H7 (cell line): ENCODE measurements at places on chromosomes 5 and 9.

GRCh38 chr9:81474125-81474524, 215.2 kb downstream of the TLE1 start:
- no peak for DNase-seq

DNA sequence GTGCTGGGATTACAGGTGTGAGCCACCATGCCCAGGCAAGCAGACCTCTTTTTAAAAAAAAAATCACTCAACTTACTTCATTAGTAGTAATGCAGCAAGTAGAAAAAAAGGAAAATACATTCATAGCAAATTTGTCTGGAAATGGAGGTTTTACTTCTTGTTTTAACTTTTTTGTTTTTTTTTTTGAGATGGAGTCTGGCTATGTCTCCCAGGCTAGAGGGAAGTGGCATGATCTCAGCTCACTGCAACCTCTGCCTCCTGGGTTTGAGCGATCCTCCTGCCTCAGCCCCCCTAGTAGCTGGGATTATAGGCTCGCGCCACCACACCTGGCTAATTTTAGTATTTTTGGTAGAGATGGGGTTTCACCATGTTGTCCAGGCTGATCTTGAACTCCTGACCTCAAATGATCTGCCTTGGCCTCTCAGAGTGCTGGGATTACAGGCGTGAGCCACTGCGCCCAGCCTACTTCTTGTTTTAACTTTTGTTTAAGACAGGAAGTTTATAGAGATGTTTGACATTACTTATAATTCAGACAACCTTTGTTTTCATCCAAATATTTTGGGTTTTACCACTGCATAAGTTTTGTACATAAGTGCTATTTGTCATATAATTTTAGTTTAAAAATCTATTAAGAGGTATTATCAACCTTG, 26.5 kb downstream of the UBE2R2 start:
- DNase-seq: no peak

- DNase-seq: no peak
These were observed 2.0 kb downstream of the RHOBTB3 start for GRCh38 chr5:95733107-95733665.

DNA sequence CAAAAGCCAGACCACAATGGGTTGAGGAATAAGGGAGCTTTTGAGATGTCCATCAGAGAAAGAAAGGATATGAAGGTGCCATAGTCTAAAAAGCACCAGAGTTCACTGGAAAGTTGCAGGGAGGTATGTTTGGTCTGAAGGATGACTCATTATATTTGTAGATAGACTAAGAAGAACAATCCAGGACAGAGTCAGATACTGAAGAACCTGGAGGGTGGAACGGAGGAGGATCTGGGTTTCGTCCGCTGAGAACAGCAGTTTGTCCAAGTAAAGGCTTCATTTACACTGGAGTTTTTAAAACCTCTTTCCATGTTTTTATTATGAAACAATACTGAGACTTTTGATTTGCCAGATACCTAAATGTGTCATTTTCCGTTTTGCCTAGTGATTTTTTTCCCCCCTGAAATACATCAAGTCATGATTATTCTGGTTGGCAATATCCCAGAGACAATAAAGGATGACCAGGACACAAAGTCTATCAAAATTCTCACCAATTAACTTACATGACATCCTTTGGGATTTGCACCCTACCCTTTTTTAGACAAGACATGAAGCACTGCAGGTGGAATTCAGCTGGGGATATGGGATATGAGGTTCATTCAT, 219.9 kb downstream of the MLLT3 start:
- no peak for DNase-seq

DNA sequence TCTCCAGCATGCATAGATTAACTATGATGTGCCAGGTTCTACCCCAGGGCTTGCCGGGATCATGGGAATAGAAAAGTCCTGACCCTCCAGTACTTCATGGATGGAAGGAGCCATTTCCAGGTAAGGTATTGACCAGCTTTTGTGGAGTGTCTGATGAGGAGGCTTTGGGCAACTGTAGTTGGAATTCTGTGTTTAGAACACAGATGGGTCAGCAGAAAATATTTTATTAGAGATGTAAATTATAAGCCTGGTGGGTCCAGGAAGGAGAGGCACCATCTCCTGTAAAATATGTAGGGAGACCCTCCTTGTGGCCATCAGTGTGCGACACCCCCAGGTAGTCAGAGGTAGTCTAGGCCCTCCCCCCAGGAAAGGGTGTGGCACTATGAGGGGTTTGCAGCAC, 156.2 kb downstream of the IRX1 start:
- DNase-seq: no peak

DNA sequence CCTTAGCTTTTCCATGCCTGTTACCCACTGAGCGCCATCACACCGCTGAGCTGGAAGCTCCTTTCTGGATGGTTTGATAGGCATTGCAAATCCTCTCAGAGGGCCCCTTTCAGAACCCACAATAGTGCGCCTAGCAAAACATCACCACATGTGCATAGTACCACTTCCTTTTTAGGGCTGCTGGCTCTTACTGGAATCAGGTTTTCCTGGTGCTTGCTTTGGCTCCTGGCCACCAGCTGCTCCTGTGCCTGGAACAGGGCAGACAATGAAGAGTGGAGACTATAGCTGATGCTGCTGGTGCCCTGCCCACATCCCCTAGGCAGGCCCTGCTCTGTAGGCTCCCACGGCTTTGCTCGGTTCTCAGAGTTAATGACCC, 163.6 kb upstream of the SEMA6A start:
- DNase-seq: no peak

DNA sequence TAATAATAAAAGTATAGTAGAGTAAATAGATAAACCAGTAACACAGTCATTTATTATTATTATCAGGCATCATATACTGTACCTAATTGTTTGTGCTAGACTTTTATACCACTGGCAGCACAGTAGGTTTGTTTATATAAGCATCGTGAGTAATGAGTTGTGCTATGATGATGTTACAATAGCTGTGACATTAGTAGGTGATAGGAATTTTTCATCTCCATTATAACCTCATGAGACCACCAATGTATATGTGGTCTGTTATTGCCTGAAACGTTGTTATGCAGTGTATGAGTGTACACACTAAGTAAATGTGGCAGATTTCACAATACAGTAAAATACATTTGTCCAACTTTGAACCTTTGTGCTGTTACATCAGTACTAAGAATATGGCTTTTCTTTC, 72.7 kb upstream of the SPATA31D4 start:
- DNase-seq: no peak

- no peak for DNase-seq
These were observed 119.9 kb downstream of the ADAMTS2 start for GRCh38 chr5:179225387-179225786.

DNA sequence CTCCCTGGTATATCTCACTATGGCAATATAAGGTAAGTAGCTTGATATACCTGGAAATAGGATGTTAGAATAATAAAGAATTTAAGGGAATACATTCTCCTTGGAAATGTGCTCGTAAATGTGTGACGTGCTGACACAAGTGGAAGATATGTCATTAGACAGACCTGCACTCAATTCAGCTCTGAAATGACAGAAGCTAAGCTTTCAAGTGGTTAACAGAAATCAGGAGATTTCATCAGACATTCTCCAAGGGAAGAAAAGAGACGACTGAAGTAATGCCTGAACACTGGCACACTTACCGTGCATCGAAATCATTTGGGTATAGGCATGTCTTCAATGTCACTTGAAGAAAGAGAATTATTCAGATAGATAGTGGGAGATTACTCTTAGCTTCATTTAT, 933.3 kb upstream of the CTNND2 start:
- no peak for DNase-seq

- no peak for DNase-seq
These were observed 11.0 kb upstream of the DENND1A start for GRCh38 chr9:123940721-123941523.

DNA sequence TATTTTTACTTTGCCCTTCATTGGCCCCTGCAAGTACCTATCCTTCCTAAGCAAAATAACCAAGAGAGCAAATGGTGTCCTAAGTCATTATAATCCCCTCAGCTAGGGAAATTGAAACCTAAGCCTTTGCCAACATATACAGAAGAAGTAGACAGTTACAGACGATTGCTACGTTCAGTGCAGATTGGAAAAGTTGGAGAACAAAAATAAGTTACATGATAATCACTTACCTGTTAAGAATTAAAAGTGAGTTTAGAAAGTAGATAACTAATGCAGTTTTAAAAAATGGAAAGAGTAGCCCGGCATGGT, 244.8 kb downstream of the MPDZ start:
- DNase-seq: no peak
